Stimulated activated CD8-positive, alpha-beta memory T cell treated with anti-CD3 and anti-CD28 coated beads, Interleukin-7, amount 100 ng/mL, for 48 hours (primary cell): ENCODE measurements at places on chromosomes 2 and 18.

DNA sequence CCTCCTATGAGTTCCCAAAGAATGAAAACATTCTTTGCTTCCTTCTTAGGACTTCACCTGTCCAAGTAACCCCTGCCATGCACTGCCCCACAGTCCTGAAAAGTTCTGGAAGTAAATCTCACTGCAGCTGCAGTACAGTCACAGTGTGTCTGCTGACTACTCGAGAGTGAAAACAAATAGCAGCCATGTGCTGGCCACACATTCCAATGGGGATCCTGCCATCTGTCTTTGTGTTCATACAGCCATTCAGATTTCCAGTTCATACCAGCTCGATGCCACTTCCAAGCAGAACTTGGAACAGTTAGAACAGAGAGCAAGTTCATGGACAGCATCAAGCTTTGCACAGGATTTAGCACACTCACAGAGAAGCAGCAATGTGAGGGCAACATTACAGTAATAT is 629.9 kb upstream of the ACVR2A start:
- no peak for DNase-seq

GRCh38 chr2:176157499-176158185 is 535 bp downstream of the HOXD3 start:
- DNase-seq, result no peak

- DNase-seq, result no peak
Observed at GRCh38 chr2:54332386-54332785, 76.4 kb upstream of the TSPYL6 start.

GRCh38 chr18:48095726-48096125 is 165.3 kb upstream of the SMAD2 start:
- no peak for DNase-seq

DNA sequence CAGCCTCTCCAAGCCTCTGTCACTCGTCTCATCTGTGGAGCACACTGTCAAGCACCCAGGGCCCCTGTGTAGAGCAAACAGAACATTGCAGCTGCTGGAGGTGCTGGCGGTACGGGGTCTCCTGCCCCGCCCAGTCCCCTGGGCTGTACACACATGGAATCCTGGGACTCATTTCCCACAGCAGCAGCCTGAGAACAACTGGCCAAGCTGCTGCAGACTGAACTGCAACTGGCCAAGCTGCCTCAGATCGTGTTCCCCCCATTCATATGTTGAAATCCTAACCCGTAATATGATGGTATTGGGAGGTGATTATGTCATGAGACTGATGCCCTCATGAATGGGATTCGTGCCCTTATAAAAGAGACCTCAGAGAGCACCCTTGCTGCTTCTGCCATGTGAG is 130.5 kb downstream of the NCK2 start:
- DNase-seq, result no peak

- no peak for DNase-seq
Observed at GRCh38 chr2:234981197-234982095, 29.6 kb downstream of the SH3BP4 start.

DNA sequence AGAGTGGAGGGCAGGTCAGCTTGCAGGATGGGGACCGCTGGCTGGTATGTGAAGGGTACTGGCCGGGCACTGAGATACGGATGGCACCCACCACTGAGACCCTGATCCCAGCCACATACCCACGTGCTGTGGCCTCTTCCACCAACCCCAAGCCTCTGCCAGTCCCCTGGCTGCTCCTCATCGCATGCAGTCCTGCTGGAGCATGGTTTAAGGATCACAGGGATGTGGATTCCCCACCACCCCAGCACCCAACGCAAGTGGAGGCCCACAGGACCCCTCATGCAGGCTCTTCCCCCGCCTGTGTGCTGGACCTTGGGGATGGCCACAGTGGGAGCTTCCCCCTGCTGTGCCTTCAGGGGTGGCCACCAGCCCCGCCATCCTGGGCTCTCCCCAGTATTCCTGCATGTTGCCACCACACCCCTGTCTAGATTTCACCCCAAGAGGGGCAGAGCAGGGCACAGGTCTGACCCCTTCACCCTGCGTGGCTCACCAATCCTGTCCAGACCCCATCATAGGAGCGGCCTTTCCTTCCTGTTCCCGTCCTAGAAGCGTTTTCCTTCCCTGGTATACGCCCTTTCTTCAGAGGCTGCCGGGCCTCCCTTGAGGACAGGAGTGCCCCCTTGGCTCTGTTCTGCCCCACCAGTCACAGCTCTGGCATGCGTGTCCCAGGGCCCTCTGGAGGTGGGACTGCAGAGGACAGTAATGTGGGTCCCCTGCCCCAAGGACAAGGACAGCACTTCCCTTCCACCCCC is 18.3 kb downstream of the MLPH start:
- no peak for DNase-seq

DNA sequence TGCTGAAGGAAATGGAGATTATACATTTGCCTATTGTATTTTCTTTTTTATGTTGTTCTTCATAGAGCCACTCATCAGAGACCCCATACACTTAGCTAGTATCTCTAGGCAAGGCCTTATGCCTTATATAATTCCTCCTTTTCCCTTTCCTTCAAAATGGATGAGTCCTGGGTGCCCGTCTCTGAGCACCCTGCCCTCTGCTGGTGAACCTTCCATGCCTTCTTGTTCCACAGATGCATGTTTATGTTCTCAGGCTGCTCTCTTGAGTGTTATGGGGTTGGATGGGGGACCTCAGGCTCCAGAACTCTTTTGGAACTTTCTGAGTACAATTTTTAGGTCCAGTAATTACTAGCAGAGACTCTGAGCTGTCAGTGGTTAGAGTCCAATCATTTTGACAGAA is 368.6 kb upstream of the SPRED2 start:
- no peak for DNase-seq

DNA sequence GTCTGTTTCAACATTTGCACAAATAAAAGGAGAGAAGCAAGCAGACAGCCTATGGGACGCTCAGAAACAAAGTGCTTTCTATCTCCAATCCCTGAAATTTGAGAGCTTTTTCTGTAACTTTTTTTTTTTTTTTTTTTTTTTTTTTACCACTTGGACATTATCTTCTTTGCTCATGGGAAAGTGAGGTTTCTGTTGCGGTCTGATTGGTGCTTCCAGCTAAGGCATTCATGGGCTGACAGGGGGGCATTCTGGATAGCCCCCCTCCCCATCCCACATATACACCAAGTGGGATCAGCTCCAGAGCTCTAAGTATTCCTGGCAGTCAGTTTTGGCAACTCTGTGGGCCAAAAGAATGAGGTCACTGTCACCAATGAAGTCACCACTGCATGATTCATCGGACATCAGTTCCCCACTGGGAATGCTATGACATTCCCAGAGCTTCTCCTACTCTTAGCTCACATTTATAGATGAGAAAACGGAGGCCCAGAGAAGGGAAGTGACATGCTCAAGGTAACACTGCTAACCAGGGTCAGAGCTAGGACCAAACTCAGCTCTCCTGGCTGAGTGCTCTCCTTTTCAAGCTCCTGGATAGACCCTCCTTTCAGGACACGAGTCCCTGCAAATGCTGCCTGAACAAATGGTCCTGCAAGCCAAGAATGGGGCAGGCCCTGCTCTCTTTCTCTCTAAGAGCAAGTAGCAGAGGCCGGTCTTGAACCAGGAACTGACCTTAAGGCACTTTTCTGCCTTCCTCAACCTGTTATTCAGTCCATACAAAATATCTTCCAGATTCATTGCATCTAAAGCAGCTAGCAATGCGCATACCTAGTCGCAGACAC is 61.3 kb downstream of the TMEM247 start:
- no peak for DNase-seq

GRCh38 chr2:88669482-88670214 is 21.8 kb upstream of the RPIA start:
- no peak for DNase-seq

- no peak for DNase-seq
Observed at GRCh38 chr2:165203689-165204559, at the start of gene SCN3A. TSS of gene SCN3A (minus strand) at chr2:165204050. CDS start at chr2:165176394, 27,656 bp downstream.

DNA sequence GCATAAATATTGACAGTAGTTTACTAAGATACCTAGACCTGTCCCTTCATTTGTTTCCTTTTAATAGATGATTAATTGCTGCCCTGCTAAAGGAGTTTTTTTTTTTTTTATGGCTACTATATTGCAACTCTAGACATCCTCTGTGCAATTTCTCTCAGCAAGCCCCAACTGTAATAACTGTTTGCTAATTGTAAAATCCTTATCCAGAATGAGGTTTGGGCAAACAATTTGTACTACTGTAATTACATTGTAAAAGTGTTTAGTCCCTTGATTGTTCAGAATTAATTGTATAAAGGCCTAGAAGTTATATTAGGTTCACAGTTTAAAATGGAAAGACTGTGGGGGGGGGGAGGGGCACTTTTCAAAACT is 3.7 kb upstream of the MEIS1 start:
- no peak for DNase-seq

DNA sequence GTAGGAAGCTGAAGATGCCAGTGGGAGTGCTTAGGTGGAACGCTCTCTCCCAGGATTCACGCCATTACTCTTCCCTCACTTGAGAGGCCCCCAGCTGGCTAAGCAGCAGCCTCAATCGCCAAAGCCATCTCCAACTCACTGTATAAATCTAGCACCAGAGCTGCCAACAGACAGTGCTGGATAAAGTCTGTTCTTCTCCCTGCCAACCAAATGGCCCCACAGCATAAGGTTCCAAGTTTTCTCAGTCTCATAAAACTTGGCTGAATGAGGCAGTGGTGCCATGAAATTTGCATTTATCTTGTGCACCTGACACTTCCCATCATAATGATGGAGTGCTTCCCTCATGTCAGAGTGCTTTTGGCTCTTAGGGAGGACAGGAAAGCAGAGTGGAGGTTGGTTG is 428.2 kb upstream of the ETAA1 start:
- no peak for DNase-seq

- DNase-seq, result no peak
Observed at GRCh38 chr2:154343282-154343681, 355.2 kb upstream of the KCNJ3 start.

DNA sequence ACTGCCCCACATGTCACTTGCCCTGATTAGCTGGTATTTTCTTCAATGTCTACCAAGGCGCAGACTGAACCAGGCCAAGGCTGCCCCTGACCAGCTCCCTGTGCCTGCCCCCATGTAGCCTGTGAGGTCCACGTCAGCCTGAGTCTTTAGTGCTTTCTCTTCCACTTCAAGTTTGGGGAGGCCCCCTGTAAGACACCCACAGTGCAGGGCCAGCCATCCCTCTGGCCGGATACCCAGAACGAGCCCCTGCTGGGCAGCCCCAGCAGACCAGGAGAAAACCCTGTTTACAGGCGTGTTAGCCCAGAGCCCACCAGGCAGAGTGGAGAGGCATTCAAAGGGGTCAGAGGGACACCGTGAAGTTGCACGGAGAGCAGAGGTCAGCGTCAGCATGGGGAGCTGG is 92.4 kb downstream of the TFCP2L1 start:
- no peak for DNase-seq

DNA sequence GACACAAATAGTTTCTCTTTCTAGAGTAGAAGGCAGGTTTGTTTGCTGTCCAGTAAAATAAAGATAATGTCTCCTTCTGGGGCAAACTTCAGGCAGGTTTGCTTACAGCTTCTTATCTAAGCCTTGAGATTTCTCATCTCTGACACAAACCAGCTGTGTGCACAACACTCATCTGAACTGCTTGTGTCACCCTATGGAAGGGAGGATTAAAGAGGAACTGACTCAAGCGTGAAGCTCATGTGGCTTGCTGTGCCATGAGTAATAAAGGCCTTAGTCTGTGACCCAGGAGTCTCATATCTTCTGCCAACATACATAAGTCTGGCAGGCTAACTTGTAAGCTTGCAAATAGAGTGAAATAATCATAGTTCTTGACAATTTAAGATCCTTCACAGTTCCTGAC is 24.2 kb upstream of the CPO start:
- DNase-seq, result no peak

DNA sequence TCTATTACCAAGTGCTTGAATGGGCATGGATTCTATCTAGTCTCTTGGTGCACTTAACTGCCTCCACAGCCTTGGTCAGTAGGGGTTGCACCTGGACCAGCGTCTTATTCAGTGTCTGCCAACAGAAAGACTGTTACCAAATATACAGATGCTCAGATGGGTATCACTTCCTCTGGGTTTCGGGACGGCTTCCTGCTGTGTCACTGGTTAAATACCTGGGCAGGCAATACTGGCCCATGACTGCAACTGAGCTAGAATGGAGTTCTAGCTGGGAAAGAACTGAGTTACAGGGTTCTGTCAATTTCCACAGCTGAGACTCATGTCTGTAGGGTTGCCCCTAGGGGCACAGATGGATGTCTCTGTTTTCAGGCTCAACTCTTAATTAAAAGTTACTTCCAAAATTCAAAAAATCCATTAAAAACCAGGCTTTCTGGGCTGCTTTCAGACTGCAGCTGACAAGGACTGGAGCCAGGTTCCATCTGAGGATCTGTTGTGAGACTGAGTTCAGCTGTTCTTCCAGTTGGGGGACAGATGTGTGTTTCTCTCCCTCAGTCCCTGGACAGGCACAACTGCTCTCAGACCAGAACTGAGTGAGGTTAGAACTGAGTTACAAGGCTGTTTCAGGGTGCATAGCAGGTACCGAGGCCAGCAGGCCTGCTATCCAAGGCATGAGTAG is 789.6 kb upstream of the SLC8A1 start:
- no peak for DNase-seq

DNA sequence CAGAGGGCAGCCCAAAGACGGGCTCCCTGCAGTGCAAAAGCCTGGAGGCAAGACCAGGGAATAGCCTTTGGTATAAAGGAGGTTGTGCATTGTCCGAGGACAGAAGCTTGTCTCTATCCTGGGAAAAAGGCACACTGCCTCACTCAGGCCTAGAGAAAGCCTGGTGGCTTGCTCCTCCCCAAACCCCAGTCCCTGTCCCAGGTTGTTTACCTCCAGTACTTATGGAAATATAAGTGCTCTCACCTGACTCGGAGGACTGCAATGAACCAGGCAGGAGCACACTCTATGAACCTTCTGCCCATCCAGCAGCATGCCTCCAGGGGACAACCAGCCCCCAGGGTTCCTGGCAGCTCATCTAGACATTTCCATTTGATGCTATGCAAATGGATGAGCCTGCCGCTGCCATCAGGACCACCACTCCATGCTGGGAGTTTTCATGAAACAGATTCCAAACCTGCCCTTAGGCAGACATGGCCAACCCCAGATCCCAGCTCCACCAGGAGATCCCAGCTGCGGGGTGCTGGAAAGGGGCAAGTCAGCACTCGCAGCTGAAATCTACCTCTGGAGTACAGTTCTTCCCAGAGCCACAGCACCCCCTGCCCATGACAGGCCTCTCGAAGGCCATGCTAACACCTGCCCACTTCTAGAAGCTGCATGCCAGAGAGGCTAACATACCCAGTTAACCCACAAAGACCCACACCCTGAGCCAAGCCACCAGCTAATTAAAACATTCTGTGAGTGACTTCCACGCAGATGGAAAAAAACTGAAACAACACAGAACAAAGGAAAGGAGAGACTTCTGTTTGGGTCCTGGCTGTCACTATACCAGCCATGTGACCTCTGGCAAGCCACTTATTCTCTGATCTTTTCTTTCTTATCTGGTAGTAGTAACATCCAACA is 101.7 kb downstream of the TTC32 start:
- no peak for DNase-seq

- no peak for DNase-seq
Observed at GRCh38 chr2:204150721-204151120, 214.2 kb downstream of the ICOS start.

DNA sequence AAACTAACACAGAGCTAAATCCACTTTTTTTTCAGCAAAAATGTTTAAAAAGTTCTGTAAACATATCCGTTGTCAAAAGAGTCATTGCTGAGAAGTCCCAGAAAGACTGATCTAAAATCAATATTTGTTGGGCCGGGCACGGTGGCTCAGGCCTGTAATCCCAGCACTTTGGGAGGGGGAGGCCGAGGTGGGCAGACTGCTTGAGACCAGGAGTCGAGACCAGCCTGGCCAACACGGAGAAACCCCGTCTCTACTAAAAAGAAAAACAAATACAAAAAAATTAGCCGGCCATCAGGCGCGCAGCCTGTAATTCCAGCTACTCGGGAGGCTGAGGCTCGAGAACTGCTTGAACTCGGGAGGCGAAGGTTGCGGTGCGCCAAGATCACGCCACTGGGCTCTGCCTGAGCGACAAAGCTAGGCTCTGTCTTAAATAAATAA is 1.4 kb downstream of the OLA1 start:
- DNase-seq, result no peak
